ENCODE measurements at places on chromosomes 3 and 15.
A peak's percentile ranks its signal among the peaks of the same experiment; 100 is the strongest.

DNA sequence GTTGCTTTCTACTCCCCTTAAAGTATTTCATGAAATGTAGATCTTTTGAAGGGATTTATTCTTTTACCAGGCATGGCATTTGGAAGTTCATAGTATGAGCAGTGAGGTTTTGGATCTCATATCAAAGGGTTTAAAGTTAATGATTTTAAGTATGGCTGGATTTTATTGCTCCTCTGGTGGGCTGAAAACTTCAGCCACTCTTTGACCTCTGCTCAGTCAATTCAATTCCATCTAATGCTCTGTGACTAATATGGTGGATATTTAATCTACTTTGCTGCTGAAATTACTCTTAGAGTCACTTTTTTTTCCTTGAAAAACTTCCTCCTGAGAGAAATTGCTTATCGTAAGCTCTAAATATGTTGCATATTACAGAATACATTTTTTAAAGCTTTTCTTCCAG lies 218.6 kb downstream of the NR2F2 start:
- DNase-seq = no peak

DNA sequence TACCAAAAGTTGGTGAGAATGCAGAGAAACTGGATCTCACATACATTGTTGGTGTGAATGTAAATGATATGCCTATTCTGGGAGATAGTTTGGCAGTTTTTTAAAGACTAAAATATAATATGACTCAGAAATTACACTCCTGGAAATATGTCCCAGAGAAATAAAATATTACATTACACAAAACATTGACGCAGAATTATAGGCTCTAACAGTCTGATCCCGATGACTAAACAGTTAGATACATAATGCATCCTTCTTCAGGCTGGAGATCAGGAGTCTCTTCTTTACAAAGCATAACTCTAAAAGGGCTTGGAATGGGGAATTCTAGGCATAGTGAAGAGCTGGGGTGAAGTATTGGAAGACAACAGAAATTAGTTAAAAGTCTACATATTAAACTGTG lies 586.2 kb upstream of the NECTIN3 start:
- DNase-seq = no peak

DNA sequence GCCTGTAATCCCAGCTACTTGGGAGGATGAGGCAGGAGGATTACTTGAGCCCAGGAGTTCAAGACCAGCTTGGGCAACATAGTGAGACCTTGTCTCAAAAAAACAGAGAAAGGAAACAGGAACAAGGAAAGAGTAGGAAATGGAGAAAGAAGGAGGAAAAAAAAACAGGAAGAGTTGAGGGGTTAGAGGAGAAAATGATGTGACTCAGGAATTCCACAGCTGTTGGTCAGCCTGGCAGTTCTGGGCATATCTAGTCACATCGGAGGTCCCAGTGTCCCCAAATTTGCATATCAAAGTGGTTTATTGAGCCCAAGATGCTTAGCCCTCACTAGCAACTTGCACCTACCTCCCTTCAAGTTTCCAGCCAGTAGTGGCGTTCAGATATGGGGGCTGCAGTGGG lies 18.8 kb upstream of the JMJD7 start:
- DNase-seq = no peak

GRCh38 chr15:31463521-31464102 lies 137.0 kb downstream of the KLF13 start:
- DNase-seq = no peak

DNA sequence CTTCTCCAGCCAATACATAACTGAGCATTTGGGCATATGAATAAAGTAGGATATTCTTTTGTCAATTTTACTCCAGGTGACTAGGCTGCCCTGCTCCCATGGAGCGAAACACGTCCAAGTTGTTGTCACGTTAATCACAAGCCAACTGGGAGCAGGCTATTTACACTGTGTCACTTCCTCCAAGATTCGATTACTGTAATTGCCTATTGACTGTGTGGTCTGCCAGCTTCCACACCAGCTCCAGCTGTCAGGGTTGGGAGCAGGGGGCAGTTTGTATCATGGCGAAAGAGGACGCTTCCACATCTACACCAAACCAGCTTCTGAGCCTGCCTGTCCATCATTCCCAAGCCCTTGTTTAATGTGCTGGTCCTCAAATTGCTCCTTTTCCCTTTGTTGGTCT lies 89.2 kb upstream of the RORA start:
- DNase-seq = no peak

DNA sequence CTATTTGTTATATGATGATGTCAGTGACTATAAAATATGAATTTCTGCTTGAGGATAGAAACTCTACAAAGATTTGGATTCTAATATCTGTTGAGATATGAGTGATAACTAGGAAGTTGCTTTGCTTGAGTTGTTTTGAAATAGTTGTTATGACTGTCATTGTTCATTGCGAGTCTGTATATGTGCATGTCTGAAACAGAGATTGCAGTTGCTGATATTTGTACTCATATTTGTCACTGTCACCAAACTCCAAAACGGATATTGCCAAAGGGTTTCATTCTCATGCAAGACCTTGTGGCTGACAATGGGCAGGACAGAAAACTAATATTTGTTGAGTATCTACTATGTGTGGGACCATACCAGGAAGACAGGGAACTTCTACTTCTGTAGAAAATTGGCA lies 240.2 kb downstream of the CD47 start:
- peak; percentile 18 for DNase-seq

DNA sequence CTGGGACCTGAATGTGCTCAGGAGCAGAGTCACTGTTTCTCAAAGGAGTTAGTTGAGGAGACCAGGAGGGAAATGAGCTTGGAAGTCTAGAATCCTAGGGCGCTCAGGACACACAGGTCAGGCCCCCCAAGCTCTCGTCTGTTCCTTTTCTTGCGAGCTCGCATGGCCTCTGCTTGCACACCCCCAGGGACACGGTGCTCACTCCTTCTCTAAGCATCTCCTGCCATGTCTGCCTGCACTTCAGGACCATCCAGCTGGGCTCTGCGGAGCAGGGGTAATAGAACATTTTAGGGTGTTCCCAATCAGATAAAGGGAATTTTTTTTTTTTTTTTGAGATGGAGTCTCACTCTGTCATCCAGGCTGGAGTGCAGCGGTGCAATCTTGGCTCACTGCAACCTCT lies 213.2 kb downstream of the XXYLT1 start:
- no peak for DNase-seq

DNA sequence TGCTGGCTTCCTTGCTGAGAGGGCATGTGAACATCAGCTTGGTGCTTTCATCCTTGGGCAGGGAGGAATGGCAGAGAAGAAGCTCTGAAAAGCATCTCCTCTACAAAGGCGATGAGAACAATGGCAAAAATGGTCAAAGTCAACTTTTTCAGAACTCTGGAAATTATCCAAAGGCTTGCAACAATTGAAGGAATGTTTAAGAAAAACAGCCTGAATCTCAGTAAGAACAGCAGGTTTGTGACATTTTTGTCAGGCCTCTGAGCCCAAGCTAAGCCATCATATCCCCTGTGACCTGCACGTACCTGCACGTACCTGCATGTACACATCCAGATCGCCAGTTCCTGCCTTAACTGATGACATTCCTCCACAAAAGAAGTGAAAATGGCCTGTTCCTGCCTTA lies 51.8 kb downstream of the ONECUT1 start:
- no peak for DNase-seq

- no peak for DNase-seq
Observed at GRCh38 chr3:127691489-127691888, 18.7 kb downstream of the ABTB1 start.

DNA sequence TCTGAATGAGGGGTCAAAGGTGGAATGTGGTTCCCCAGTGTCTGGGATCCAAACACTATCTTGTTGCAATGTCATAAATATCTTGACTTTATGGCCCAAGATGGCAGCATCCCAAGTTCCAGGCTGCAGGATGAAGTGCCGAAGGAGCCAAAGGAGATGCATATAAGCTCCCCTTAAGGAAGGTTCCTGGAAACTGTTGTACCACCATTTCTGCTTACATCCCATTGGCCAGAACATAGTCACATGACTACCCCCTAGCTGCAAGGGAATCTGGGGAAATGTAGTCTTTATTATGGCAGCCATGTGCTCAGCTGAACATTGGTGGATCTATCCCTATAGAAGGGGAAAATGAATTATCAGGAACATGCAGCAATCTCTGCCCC lies 54.3 kb downstream of the BDH1 start:
- peak; percentile 44 for DNase-seq

DNA sequence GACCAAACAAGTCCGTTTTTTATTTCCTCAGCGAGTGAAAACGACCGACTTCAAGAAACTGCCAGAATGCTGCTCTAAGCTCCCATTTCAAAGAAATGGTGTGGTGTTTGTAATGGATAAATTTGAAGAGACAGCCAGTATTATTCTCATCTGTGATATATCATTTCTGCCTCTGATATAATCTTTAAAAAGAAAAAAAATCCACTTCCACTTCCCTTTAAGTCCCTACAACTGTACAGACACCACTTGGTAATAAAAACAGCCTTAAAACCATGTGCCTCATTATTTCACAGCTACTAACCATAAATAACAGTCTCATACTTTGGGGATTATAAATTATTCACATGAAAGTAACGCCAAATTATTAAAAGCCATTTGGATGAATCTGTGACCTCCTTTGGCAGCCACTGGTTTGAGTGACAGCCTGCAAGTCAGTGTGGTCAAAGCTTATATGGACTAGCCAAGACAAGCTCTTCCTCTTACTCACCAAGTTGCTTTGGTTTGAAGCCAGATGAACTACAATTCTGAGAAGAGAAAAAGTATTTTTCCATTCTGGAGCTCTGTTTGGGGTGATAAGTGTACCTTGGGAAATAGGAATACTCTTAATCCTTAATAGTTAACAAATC lies 168.0 kb downstream of the SHOX2 start:
- DNase-seq = no peak

DNA sequence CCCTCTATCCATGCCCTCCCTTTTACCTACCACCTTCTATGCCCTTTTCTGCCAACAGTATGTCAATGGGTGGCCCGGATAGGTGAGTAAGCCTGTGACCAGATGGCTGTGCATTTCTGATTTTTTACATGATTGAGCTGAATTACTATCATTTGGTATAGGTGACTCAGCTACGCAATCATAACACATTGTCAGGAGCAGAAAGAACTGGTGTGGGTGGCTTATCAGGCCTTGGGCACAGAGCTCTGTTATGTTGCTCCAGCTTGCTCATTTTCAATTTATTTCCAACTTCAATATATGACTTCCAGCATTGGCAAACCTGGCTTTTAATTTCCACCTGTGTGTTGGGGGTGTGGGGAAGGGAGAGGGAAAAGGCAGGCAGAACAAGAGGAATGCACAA lies 86.6 kb upstream of the AGBL1 start:
- DNase-seq = no peak

- DNase-seq = no peak
Observed at GRCh38 chr15:76208786-76209424, 102.4 kb downstream of the ETFA start.

DNA sequence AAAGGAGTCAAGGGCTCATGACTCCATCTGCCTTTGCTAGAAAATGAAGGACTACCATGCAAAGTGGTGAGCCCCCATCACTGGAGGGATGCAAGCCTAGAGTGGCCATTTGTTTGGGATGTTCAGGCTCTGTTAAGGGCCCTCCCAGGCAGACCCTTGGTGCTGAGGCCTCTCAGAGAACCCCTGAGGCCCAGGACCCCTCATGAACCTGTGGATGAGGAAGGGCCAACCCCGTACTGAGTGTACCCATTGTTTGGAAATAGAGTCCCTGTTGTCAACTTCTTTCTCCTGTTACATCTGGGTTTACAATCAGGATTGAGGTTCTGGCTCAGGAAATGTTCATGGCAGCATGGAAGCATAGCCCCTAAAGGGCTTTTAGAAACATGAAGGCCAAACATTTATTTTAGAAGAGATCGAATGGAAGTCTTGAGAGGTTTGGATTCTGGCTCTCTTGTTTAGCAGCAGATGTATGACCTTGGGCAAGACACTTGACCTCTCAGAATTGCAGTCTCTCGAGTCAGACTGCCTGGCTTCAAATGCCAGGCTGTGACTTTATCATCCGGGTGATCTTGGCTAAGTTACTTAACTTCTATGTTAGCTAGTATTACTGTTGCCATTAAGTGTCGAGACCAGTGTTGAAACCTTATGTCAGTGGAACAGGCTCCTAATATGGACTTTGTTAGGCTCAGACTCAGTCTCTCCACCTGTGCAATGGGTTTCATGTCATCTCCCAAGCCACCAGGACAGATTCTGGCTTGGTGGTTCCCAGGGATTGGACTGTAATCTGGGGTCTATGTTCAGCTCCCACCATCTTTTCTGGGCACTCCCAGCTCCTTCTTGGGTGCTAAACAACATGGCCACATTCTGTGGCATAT lies 12.4 kb downstream of the ITGA11 start:
- DNase-seq = no peak

DNA sequence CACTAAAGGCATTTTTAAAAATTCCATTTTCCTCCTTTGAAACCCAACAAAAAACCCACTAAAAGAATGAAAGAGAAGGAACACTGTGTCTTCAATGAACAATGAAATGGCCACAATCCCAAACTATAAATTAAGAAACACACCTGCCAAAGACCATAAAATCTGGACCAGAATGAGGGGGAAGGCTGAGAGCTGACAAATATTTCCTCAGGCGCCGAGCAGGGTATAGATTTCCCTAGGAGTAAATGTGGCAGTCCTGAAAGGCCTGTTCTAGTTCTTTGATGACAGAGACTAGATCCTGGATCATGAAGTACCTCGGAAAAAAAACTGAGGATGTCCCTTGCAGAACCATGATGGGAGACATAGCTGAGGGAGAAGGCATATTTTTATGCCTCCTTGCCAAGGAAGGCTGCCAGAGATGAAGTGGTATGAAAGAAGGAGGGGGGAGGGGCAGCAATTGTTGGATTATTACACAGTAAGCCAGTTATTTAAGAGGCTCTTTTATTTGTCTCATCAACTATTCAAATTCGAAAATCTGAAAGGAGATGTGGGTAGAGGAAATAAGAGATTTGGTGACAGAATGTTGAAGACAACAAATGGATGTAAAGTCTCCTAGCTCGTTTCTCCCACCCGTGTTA lies 275.3 kb upstream of the GOLGA6L4 start:
- no peak for DNase-seq

DNA sequence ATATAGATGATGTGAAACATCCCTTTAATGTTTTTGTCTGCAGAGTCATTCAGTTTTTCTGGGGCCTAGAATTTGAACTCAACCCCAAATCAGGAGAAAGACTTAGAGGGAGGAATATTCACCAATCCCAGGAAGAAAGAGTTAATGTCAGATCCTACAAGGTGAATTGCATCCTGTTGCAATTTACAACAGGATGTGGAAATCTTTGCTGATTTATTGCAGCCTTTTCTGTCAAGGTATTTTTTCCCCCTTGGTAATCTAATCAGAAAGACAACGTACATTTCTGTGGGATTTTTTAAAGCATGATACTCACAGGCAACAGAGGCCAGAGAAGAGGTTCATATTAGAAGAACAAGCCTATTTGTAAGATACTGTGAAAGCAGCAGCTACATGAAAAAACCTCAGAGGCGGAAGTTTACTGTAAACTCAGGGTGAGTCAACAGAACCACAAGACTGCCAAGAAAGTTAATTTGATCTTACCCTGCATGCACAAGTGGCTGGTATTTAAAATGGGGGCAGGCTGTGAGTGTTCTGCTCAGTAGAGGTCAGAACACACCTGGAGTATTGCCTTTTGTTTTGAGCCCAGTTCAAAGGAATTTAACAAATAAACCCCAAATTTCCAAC lies 531.9 kb downstream of the AGBL1 start:
- no peak for DNase-seq

- DNase-seq = no peak
Observed at GRCh38 chr3:121836064-121836463, 1.1 kb downstream of the EAF2 start.

Data from HL-60 (cell line).